Stimulated activated naive CD4-positive, alpha-beta T cell treated with Interleukin-2 at 50 U/mL for 16 hours (primary cell): ENCODE measurements at places on chromosomes 3 and 15.

DNA sequence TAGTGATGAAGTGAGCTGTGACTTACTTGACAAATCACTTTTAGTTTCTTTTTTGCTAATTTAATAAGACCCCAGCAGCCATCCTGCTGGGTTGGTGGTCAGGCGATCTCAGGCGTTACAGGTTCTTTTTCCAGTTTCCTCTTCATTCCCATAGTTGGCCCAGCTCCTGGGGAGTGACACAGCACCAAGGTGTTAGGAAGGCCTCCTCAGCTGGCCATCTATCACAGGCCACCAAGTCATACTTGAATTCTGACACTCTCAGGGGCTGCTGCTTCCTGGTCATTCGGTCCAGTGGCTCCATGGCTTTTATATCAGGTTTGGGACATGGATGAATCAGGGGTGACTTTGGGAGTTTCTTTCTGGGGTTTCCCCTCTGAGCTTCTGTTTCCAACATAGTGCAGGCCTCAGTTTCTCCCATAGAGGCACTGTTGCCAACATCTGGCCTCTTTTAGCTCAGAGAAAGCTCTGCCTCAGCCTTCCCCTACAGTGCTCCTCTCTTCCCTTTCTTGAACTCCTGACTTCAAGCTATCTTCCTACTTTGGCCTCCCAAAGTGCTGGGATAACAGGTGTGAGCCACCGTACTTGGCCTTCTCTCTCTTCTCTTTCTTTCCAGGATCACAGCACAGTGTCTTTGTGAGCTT is 211.8 kb downstream of the NR2F2 start:
- no peak for DNase-seq

GRCh38 chr15:29470794-29471193 is 201.2 kb upstream of the NSMCE3 start:
- no peak for DNase-seq

DNA sequence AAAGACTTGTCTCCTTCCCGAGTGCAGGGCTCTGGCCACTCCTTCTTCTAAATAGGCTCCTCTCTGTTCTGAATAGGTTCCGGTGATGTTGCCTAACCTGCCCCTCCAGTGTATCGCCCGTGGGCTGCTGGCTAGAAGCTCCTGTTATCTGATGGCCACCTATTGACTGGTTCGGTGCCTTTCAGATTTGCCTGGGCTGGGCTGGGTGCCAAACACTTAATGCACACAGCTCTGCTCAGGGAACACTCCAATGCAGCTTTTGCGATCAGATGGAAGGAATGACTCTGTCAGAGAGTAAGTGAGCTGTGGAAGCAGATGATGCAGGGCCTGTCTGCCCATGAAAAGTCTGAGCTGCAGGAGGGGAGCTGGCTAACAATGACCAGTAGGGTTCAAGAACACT is 112.9 kb downstream of the CORO2B start:
- no peak for DNase-seq

GRCh38 chr15:61556037-61556648 is 327.0 kb upstream of the RORA start:
- no peak for DNase-seq

DNA sequence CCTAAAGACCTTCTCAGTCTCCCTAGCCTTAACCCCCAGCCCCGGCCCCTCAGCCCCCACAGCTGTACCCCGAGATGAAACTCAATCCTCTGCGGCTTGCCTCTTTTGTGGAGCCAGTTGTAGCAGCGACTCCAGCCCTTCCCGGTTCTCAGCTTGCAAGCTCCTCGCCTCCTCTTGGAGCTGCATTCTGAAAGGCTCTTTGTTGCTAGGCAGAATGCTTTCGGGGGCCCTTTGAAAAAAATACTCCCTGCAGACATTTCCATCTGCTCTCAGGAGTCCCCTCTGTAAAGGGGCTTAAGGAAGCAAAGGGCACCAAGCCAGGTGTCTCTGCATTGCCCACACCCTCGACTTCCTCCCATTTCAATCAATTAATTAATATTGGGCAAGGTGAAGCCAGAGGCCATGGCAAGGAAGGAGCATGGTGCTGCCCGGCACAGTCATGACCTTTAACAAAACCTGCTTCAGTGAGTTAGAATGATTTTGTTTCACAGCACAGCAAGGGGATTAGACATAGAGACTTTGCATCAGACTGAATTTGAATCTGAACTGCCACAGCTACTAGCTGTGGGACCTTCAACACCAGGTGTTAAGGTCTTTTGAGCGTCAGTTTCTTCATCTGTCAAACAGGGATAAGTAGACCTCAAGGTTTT is 65.5 kb downstream of the SRGAP3 start:
- DNase-seq, result no peak

GRCh38 chr3:194134231-194134756 is 1.7 kb upstream of the HES1 start:
- DNase-seq, result peak; percentile 50
